ENCODE measurements at places on chromosomes 7 and 10. TPM values are rescaled to one million over a fixed set of nuclear protein-coding genes. Genes with fewer than 3 reads are reported as not detected.

The NYAP1 gene
- 1.3 TPM for total RNA-seq

DNA sequence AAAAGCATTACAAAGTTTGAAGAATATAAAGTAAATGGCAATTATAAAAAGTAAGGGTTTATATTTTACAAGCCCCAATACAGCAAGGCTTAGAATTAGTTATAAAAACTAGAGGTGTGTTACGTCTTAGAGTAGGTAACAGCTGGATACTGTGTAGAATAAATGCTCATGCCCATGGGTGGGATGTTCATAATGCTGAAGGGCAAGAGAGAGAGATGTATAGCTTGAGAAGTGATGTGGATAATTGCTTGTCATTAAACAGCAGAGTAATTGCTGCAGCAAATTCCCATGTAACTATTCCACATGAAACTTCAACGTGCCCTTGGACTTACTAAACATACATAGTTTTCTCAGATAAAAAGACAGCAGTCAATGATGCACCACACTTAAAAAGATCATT, 233.8 kb downstream of the IMMP2L start:
- no peak for DNase-seq

DNA sequence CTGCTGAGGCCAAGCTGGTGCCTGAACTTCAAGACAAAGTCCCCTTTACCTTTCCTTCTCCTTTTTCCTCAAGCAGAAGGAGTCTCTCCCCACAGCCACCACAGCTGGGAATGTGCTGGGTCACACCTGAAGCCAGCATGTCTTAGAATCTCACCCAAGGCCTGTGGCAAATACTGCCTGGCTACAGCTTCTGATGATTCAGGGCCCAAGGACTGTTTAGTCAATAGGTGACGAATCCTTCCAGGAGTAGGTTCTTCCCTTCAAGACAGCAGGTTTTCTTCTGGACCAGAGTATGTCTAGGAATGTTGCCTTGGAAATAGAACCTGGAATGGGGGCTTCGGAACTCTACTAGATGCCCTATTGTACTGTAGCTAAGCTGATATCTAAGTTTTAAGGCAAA, 374.6 kb downstream of the KIF20B start:
- no peak for DNase-seq

The HTR7 gene
- 0.52 TPM for total RNA-seq

All from PC-9 (cell line).